CD4-positive, alpha-beta T cell treated with Interleukin-15 for 1 hour (primary cell): ENCODE measurements at places on chromosomes 13 and 19.

GRCh38 chr19:53019684-53020083, 6.0 kb downstream of the ERVV-1 start:
- DNase-seq = no peak

GRCh38 chr13:83546476-83546875, 335.8 kb downstream of the SLITRK1 start:
- DNase-seq = no peak

DNA sequence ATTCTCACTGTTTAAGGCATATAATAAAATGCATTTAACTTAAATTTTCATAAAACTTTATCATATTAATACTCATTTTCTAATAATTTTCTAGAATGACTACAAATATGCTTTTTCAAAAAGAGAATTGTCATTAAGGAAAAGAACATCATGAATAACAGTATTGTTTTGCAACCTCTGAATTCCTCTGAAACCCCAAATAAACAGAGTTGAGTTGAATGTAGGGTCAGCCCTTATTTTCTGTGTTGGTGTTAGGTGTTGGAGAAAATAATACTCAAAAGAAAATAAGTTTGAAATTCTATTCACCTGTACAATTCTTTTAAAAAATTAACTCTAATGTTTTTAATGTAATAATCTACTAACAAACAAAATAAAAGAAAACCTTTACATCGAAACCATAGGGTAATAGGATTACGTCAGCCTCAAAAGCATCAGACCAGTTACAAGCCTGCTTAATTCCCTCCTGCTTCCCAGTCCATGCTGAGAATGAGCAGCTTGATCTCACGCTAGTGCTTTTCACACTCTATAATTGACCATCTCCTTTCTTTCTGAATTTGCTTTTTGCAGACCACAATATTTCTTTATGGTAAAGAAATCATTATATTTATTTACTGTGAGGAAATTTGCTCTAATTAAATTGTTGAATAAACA, 160.9 kb downstream of the PCDH9 start:
- no peak for DNase-seq

GRCh38 chr13:29782798-29783197, 67.6 kb downstream of the UBL3 start:
- no peak for DNase-seq

DNA sequence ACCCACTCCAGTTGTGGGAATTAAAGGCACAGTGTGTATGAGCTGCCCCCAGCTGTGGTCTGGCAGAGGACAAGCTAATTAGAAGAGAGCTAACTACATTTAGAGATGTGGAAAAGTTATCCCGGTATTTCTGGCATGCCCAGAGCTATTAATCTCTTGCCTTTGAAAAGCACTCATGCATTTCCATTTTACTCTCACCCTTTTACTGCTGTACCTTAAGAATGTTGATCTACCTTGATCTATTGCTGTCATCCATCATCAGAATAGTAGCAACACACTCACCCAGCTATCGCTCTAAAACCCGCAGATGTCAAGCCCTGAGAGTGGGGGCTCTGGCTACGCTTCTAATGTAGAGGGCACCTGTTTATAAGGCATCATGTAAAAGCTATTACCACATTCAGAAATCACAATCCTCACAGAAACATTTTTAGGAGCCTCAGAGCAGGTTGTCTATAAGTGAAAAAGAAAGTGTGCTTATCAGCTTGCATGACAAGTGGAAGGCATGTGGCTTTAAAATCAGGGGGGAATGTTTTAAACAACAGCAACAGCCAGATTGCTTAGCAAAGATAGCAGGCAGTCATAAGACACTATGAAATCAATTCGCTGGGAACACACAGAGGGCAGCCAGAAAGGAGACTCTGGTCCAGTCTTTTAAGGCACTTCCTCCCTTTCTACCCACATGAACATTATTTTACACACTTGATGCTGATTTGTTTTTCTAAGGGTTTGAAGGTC, 224.2 kb upstream of the IRS2 start:
- DNase-seq = no peak

GRCh38 chr19:2429917-2430535, 2.6 kb upstream of the TIMM13 start:
- DNase-seq = no peak

- DNase-seq = no peak
Measured at GRCh38 chr13:81722456-81722855, 1381.5 kb upstream of the SPRY2 start.

- no peak for DNase-seq
Measured at GRCh38 chr13:52850396-52851136, 2.1 kb upstream of the PCDH8 start.
